ENCODE measurements at places on chromosomes 1 and 21. TPM values are rescaled to one million over a fixed set of nuclear protein-coding genes. Genes with fewer than 3 reads are reported as not detected.

GRCh38 chr1:22340873-22341272 is 110.8 kb upstream of the ZBTB40 start:
- no peak for DNase-seq

DNA sequence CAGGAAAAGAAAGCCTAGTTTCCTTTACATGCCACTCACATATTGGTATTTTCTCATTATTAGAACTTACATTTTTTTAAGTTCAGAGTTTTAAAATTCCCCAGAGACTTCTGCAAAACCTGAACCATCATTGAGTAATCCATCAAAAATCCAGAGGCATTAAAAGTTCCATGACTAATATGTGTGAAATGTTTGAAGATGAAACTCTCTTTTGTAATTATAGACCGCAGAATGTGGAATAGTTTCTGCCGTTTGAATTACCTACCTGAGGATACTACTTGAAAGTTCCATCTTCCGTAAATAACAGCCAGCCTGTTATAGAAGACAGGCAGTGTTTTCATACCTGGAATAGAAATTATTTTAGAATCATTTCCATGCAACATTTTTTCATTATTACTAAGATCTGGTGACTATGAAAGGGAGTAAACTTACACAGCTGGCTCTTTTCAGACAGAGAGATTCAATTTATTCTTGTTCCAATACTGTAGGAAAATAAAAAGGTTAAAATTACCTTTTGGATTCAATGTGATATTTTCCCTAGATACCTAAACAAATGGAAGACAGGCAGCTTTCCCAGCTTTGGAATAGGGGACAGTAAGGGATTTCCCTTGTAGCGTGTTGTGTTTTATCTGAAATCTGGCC is 131.4 kb downstream of the ST6GALNAC5 start:
- no peak for DNase-seq

DNA sequence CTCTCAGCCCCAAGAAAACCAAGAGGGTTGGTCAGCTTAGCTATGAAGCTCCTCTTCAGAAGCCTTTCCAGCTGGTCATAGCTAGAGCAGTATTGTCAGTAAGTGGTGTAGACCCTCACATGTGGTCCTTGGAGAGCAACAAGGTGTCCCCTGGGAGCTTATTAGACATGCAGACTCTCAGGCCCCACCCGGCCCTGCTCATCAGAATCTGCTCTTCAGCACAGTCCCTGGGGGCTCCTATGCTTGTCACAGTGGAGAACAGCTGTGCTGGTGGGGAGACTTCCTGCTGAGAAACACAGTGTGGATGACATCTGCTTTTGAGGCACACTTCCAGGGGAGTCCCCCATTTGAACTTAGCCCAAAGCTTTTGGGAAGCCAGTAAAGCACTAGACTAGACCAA is 21.9 kb upstream of the NEK2 start:
- no peak for DNase-seq

GRCh38 chr1:175268720-175269119 is 76.1 kb upstream of the KIAA0040 start:
- DNase-seq: no peak

DNA sequence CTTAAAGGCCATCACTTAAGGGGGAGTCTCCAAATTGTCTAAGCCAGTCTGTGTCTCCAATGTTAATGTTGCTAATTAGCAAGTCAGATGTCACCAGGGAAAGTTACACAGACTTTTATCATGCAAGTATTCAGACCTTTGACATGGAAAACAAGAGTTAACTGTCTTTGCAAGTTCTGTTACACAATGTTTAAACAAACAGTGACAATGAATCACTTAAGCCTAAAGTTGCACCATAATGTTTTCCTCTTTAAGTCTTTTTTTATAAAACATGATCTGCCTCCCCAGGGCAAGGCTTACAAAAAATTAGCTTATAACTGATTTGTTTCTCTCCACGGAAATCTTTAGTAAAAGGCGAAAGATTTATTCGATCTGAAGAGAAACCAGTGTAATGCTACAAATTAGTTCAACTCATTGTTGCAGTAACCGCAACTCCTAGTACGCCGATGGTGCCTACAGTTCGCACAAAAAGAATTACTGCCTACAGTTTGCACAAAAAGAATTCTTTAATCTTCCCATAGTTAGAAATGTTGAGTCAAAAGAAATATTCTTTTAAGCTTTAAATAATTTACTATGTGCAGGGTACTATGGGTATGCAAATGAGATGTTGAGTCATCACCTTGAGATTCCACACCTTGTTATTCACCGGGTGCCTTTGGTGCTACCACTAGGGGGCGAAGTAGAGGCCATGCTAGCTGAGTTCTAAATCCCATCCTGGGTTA is 45.3 kb downstream of the HHAT start:
- peak; percentile 85 for DNase-seq

DNA sequence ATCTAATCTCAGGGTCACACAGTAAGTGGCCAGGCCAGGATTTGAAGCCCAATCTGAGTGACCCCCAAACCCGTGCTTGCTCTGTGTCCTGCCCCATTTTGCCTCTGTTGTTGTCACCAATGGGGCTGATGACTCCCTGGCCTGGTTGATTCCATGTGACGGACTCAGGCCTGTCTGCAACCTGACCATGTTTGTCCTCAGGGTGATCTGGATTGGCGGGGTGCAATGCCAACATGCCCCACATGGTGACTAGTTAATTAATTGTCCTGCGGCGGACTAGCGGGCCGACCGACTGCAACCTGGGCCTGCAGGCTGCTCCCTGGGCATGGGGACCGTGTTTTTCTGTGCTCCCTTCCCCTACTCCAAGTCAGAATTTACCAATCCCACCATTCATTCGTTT is 256.3 kb downstream of the MATN1 start:
- DNase-seq: no peak

The SYNC gene
- 0.62 TPM for total RNA-seq

The CFAP141 gene
- total RNA-seq: not detected

The ARHGEF11 gene
- 13.2 TPM for total RNA-seq

Data from K562 (cell line).